ENCODE measurements at places on chromosomes 7 and 10.

DNA sequence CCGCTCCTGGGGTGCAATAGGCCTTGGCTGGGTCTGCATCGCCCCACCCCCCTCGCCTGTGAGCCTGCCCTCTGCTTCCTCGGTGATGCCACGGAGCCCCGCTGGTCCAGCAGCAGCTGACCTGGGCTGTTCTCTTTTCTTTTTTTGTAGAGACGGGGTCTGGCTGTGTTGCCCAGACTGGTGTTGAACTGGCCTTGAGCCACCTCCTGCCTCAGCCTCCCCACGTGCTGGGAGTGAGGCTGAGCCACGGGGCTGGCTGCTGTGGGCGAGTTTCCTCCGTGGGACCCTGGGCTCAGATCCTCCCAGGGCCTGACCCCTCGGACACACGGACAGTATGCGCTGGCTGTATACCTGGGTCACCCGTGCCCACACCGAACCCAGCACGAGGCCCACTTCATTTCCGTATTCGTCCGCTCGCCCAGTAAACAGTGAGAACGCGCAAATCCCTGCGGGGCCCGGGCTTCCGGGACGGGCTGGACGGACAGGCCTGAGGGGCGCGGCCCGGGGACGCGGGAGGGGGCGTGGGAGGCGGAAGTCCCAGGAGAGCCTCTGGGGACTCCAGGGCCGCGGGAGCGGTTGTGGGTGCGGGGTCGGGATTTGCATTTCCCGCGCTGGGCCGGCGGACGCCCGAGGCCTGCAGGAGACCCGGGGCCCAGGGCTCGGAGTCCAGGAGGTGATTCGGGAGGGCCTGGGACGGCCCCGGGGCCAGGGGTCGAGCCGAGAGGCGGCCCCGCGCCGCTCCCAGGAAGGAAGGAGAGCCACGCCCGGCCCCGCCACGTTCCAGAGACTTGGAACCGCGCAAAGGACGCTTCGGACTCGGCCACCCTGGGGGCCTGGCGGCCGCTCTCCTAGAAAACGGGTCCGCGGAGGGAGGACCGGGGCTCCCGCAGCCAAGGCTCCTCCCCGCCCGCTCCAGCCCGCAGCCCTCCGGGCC, 57.7 kb upstream of the DNAJB6 start:
- DNase-seq = no peak

- DNase-seq = no peak
Observed at GRCh38 chr7:129616530-129616929, 5.0 kb downstream of the NRF1 start.

- no peak for DNase-seq
Observed at GRCh38 chr7:131527456-131527855, 29.0 kb downstream of the PODXL start.

DNA sequence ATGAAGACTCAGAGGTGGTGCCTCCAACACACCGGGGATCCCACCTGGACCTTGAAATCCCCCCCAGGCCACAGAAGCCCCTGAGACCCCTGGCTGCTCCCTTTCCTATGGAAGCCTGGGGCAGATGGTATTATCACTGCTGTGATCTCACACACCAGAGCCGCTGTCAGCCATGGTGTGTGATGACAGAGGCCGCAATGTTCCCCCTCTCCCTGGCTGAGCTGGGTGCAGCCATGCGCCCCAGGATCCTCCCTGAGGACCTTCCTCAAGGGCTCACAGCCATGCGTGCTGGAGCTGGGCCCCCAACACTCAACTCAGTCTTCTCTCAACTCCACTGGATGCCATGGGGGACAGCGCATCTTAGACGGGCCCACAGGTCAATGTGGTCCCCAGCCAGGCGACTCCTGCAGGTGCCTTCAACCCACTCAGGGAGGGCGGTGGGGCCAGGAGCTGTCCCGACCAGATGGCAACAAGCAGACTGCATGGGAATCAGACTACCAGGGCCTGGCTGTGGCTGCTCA, 44.9 kb downstream of the VIPR2 start:
- DNase-seq = no peak

DNA sequence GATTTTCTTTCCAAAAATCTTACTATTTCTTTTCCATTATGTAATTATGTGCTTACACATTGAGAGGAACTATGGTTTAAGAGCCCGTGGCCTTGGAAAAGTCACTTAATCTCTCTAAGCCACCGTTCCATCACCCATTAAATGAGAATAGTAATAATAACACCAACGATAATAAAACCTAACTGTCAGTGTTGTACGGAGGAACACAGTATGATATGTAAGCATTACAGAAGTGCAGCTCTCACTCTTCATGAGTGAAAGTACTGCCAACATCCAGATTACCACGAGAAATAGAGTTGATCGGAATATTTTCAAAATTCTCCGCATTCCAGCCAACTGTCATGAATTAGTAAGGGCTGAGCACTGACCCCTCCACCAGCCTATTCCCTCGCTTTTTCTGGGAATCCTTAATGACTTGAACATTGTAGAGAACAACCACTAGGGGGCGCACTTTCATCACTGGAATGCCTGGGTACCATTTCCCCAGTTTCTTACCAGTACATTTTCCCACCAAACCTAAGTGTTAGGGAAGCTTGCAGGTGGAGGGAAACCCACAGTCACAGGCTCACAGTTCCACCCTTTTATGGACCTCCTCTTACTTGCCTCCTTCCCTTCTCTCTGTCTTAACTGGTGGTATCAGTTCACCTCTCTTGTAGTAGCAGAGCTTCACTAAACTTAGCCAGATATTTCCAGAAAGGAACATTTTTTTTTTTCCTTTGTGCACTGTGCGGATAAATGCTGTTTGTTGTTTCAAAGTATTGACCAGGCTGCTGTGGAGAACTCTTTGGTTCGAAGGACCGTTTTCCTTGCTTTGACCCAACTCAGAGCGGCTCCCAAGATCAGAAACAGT, 27.8 kb downstream of the NKX2-3 start:
- DNase-seq = no peak

GRCh38 chr7:102258749-102259107, 27.9 kb upstream of the SH2B2 start:
- DNase-seq = peak; percentile 33

- peak; percentile 67 for DNase-seq
Observed at GRCh38 chr7:81684514-81685269, 85.2 kb downstream of the HGF start.

DNA sequence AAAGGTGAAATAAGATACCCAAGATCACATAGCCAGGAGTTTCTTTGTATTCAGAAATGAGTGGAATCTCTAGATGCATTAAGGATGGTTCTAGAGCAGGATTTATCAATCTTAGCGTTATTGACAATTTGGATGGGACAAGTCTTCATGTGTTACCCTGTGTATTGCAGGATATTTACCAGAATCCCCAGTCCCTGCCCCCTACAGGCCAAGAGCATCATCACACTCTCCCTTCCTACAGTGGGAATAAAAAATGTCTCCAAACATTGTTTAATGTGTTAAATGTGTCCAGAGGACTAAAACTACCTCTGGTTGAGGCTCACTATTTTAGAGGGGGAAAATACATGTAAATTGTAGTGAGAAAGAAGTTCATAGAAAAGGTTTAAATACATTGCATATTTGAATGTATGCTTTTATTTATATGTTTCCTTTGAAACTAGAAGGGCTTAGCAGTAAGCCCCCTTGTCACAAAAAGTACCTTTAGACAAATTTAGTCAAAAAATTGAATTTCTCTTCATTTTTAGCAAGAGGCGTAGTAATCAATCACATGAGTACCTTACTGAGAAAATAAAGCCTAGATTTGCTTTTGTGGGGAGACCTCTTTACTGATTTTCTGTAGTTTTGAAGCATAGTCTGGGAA, 141.2 kb downstream of the MLLT10 start:
- no peak for DNase-seq

DNA sequence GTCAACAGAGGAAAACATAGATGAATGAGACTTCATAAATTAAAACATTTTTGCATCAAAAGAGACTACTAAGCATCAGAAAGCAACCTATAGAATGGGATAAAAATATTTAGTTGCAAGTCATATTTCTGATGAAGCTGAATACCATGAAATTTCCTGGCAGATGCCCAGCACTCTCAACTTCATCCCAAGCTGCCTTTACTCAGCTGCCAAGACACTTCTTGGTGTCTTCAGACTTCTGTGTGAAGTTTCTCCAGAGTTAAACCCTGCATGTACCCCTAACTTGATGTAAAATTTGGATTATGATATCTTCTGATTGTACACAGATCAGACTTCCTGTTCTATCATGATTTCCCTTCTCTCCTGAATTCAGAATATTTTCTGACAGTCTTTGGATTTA, 73.2 kb downstream of the AKR1C4 start:
- no peak for DNase-seq

- no peak for DNase-seq
Observed at GRCh38 chr7:151735186-151735850, 141.6 kb downstream of the PRKAG2 start.

DNA sequence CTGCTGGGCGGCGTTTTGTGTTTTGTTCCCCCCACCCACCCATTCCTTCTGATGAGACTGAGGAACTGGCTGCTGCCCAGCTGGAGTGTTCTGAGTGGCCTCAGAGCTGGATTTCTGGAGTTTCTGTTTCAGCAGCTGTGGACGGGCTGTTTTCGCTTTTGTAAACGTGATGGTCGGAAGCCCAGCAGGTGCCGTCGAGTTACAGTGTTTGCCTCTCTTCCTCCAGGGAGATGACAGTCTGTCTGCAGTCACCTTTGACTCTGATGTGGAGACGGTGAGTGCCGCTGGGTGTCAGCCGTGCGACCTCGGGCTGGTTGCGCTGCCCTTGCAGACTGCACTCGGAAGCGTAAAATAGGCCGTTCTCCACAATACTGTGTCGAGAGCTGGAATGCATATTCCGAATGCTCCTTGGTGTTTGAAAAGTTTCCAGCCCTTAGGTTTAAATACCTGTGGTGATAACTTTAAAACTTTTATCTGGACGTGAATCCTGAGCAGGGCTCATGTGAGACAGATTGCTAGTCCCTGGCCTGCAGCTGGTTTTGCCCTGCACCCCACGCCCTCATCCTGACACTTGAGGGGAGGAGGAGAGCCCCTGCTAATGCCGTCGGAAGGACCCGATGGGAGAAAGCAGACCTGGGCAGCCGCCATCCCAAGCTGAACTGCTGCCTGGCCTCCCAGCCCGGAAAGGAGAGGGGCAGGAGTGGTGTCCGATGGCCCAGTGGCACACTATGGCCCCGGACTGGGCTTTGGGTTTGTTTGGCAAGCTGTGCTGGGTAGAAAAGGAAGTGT, 8.3 kb downstream of the IQCE start:
- peak; percentile 39 for DNase-seq

DNA sequence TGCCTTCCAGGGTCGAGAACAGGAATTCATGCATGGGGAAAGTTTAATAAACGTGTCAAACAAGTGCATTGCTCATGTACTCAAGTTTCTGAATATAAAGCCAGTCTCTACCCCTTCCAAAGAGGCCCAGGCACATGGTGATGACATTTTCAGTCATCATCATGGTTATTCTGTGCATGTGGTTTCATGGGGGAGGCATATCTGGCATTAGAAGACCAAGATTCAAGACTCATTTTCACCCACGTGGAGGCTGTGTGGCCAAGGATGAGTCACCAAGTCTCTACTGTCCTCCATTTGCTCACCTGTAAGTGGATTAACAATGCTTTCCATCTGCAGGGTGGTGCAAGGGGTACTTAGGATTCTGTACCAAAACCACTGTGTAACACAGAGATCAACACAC, 34.0 kb upstream of the CNPY1 start:
- no peak for DNase-seq

DNA sequence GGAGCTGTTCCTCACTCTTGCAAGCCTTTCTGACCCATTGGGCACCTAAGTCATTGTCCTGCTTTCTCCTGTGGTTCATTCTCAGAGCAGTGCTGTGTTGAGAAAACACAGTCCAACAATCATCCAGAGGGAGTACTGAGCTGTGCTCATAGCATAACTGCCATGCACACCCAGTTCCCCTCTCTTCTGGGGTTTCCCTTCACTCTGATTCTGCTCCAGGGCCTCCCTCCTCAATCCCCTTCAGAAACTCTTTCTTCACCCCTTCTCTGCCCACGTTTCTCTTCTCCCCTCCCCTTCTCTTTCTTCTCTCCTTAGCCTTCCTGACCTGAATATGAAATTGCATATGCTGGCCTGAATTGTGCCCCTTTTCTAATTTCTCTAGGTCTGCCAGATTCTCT, 155.8 kb downstream of the AOAH start:
- no peak for DNase-seq

DNA sequence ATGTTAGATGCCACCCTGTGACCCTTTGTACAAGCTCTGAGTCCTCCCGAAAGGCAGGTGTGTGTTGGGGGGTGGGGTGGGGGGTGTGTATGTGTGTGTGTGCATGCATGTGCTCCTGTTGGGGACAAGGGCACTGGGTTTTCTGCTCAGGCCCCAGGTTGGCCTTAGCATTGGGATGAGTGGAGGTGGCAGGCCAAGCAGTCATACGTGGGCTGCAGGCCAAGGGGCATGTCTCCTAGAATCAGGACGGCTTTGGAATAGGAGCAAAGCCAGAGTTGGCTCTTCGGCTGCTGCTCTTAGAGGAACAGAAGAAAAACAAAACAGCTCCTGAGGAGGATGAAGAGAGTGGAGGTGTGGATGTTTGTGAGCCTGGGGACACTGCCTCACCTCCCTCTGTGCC, 26.0 kb downstream of the HSPA12A start:
- DNase-seq = no peak

DNA sequence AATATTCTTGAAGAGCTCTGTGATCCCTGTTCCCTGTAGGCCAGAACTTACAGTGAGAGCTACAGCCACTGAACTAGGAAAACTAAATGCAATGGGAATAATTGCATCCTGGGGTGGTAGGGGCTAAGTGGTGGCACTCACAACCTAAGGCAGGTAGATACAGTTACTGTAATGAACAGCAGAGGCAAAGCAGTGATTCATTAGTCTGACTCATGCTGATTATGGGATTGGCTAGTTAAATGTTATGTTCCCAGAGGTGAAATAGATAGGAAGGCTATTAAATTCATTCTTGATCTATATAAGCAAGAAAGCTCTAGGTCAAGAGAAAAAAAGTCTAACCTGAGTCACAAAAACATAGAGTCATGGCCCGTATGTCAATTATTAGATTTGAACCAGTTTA, 173.1 kb upstream of the MALRD1 start:
- no peak for DNase-seq

- no peak for DNase-seq
Observed at GRCh38 chr7:41142904-41143473, 559.9 kb downstream of the INHBA start.

- DNase-seq = no peak
Observed at GRCh38 chr7:150850273-150850672, 2.0 kb upstream of the AOC1 start.

Data from anterior cingulate cortex (tissue), 58 donors.